ENCODE measurements at places on chromosomes 11 and 22.
A peak's percentile ranks its signal among the peaks of the same experiment; 100 is the strongest.

GRCh38 chr11:16809886-16810668 lies 71.6 kb downstream of the C11orf58 start:
- DNase-seq, result peak; percentile 77

DNA sequence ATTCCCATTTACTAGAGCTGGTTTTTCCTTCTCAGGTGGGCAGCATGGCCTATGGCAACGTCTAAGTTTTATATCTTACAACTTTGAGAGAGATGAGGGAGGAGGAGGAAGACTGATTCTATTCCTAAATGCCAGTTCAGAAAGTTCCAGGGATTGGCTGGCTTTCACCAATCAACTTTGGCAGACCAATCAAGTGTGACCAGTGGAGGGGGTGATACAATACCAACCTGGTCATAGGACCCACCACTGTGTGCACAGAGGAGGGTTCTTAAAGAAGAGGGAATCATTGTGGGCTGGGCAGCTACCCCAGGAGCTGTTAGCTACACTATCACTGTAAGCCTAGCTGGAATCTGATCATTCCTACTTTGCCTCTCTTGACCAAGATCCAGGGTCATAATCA lies 8.1 kb downstream of the DIXDC1 start:
- no peak for DNase-seq

GRCh38 chr11:46837860-46838259 lies 8.2 kb downstream of the CKAP5 start:
- DNase-seq, result no peak

- DNase-seq, result no peak
Measured at GRCh38 chr11:7448201-7448600, 37.1 kb upstream of the OLFML1 start.

- no peak for DNase-seq
Measured at GRCh38 chr22:19396934-19397733, 34.4 kb downstream of the HIRA start.

DNA sequence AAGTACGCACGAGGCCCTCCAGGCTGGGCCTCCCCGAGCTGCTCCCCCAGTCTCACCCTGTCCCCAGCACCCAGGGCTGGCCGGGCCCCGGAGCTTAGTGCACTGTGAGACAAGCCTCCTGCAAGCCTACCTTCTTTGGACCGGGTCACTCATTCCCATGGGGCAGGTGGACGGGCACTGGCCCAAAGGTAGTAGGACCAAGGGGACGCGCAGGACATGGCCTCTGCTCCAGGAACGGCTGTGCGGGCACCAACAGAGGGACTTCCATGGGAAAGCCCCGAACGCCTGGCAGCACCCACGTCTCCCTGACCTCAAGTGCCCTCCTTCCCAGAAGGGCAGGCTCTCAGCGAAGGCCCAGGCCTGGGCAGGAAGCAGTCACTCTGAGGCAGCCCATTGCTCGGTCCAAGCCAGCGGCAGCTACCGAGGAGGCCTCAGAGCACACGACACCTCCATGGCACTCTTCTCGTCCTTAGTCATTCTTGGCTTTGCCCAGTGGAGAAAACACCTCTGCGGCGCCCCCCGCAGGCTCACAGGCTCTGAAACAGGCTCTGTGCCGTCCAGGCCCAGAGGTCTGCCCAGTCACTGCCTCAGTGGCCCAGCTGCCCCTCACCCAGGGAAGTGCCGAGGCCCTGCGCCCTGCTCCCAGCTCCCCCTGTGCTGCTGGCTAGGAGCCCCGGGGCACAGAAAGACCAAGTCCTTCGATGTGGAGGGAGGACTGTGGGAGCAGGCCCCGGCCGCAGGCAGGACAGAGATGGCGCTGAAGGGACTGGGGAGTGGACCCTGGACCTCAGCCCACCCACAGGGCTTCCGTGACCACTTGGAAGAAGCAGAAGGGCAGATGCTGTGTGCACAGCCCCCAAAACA lies 3.8 kb downstream of the MOB2 start:
- no peak for DNase-seq

GRCh38 chr22:48373626-48374173 lies 1454.0 kb downstream of the BRD1 start:
- peak; percentile 2 for DNase-seq

DNA sequence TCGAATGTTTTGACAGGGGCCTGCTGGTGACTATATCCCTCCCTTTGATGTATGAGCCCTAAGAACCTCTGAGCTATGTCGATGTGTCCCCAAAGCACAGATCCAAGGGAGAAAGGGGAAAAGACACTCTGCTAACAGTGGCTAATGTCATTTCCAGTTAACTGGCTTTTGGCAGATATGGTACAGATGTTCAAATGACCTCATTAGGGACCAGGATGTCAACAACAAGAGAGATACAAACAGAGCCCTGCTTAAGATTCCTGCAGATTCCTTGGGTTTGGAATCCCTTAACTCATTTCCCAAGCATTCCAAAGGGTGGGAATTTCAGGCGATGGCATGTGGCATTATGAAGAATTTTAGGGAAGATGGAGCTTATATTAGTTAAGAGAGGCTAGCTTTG lies 517.3 kb downstream of the SOX6 start:
- no peak for DNase-seq

DNA sequence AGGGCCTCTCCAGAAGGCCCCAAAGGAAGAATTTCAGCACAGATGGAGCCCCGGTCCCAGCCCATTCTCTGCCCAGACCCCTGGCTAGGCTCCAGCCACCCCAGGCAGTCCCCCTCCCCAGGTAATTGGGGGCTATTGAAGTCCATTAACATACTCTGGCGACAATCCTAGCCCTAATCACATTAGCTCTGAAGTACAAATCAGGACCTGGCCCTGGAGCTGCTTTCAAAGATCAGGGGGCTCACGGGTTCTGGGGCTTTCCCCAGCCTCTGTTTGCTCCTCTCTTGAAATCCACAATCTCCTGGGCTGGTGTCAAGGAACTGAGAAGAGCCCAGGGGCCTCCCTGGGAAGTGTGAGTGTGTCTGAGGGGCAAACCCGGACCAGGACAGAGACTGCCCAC lies 22.3 kb downstream of the FGF4 start:
- no peak for DNase-seq

- no peak for DNase-seq
Measured at GRCh38 chr11:76801225-76801624, 18.1 kb downstream of the TSKU start.

- no peak for DNase-seq
Measured at GRCh38 chr22:42243802-42244060, 26.7 kb downstream of the TCF20 start.
